Activated CD4-positive, CD25-positive, alpha-beta regulatory T cell treated with anti-CD3 and anti-CD28 coated beads, Interleukin-2, amount 50 U/mL, for 24 hours (primary cell): ENCODE measurements at places on chromosomes 11 and 22.

GRCh38 chr11:94932503-94932902, 40.9 kb downstream of the CWC15 start:
- ATAC-seq: no peak

DNA sequence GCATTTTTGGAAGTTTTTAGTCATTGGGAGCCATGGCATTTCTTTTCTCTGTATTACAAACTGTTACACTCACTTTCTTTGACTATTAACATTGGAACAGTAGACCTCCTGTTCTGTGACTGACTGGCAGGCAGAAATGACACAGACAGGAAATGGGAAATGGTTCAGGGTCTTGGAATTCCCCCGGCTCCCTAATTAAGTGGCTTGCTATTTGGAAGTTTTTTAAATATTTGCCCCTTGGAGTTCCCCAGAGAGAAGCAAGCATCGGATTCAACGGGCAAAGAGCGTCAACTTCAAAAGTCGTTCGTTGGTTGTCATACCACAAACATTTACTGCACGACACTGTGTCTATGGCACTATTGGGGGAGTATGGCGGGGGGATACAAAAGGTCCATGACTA, 1.1 kb upstream of the BIRC2 start:
- no peak for ATAC-seq

- ATAC-seq: no peak
These were observed 113.7 kb upstream of the BLID start for GRCh38 chr11:122229481-122230384.

- peak; percentile 46 for ATAC-seq
These were observed at the start of gene PLAAT3 for GRCh38 chr11:63614136-63614671. TSS of gene PLAAT3 (minus strand) at chr11:63614433. CDS start at chr11:63614014, 419 bp downstream.

GRCh38 chr11:71240061-71240690, 12.2 kb downstream of the SHANK2 start:
- ATAC-seq: no peak

GRCh38 chr11:297586-298405, 1.5 kb downstream of the IFITM5 start:
- peak; percentile 53 for ATAC-seq

- ATAC-seq: no peak
These were observed 15.3 kb downstream of the RCOR2 start for GRCh38 chr11:63901660-63902059.

DNA sequence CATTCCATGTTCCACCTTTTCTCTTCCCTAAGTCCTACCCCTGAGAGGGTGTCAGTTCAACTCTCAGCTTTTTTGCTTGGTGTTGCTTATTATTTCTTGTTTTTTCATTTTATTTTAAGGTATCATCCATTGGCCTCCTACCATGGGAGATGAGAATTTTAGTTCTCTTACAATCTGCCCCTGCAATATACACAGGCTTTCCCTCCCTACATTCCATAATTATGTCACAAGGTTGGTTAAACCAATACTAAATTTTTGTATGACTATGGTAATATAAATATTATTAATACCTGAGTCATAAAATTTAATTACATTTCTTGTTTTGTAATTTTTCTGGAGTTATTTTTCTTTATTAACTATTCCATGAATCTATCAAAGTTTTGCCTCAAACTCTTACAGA, 216.2 kb downstream of the SNX19 start:
- no peak for ATAC-seq
